ENCODE measurements at places on chromosomes 2 and 18. TPM values are rescaled to one million over a fixed set of nuclear protein-coding genes. Genes with fewer than 3 reads are reported as not detected.

RNF125 gene
- total RNA-seq, result 70.1 TPM

DNA sequence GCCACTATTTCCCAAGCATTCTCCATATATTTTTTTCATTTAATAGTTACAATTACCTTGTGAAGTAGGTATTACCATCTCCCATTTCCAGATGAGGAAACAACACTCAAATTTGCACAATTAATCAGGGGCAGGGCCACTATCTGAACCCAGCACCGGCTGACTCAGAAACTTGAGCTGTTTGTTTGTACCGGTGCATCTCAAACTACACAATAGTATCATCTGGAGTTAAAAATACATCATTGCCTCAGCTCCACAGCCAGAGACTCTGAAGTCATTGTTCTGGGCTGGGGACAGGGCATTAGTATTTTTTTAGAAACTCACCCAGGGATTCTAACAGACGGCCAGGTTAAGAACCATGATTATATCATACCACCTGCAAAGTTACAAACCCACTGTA lies 55.9 kb downstream of the CDCA7 start:
- DNase-seq, result no peak
- no peak overlapping the region for H3K4me3 ChIP-seq
- no peaks in the 10 kb centered on the region for H3K27me3 ChIP-seq
- H3K27ac ChIP-seq, result no peak overlapping the region

LRRC30 gene
- total RNA-seq, result not detected

GRCh38 chr2:228432116-228432515 lies 250.6 kb upstream of the SPHKAP start:
- no peak overlapping the region for H3K27ac ChIP-seq
- H3K4me3 ChIP-seq, result no peak overlapping the region
- H3K4me1 ChIP-seq, result no peaks in the 10 kb centered on the region
- no peak for DNase-seq

DNA sequence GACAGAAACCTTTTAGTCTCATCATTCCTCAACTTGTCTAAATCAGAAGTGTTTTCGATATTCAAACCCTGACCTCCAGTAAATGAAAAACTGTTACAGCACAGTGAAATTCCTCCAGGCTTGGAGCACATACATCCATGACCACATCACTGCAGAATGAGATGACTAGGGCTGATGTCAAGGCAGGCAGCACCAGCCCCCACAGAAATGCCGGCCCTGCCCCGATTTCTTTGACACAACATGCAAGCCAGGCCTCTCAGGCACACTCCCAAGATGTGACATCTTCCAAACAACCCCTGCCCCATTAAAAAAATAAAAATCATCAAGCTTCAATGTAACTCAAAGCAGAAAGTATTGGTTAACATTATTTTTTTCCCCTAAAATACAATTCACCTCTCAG lies 103.3 kb downstream of the CTAGE1 start:
- no peak overlapping the region for H3K4me3 ChIP-seq
- H3K27me3 ChIP-seq, result peaks cover 2% of the 10 kb centered on the region
- no peaks in the 10 kb centered on the region for H3K36me3 ChIP-seq
- no peak overlapping the region for H3K27ac ChIP-seq
- H3K4me1 ChIP-seq, result no peaks in the 10 kb centered on the region
- DNase-seq, result no peak

GRCh38 chr2:19710230-19710629 lies 191.6 kb downstream of the TTC32 start:
- no peaks in the 10 kb centered on the region for H3K4me1 ChIP-seq
- no peak overlapping the region for H3K4me3 ChIP-seq
- H3K36me3 ChIP-seq, result no peaks in the 10 kb centered on the region
- H3K27ac ChIP-seq, result no peak overlapping the region
- no peaks in the 10 kb centered on the region for H3K27me3 ChIP-seq

DNA sequence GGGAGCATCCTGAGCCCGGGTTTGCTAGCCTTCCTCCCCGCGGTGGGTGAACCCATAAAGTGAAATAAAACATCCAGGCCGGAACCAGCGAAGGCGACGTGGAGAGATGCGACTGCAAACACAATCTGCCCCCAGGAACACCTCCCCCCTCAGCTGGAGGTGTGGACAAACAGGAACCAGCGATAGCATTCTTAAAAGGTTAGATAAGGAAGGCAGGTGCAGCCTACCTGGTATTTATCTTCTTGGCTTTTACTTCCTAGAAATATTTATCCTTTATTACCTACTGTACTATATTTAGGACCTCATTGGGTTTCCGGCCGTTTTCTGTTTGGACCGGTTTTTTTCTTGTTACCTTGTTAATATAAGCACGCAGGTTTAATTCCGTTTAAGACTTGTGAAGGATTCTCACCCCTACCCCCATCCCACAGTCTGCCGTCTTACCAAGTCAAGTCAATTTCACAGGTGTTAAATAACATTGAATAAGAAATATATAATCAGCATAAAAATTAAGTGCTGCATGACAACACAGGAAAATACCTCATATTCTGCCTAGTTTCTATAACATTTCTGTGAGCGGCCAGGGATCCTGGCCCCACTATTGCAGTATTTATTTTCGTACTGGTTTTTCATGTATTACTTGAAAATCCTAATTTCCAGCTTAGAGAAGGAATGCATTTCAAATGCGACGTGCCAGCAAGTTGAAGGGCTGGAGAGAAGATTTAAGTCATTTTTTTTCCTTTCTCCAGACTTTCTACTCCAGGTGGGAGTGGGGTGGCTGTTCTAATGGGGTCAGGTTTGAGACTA lies 224.0 kb upstream of the ID2 start:
- no peaks in the 10 kb centered on the region for H3K36me3 ChIP-seq
- no peak for DNase-seq
- peak overlapping the region; percentile 37 for H3K4me3 ChIP-seq

DNA sequence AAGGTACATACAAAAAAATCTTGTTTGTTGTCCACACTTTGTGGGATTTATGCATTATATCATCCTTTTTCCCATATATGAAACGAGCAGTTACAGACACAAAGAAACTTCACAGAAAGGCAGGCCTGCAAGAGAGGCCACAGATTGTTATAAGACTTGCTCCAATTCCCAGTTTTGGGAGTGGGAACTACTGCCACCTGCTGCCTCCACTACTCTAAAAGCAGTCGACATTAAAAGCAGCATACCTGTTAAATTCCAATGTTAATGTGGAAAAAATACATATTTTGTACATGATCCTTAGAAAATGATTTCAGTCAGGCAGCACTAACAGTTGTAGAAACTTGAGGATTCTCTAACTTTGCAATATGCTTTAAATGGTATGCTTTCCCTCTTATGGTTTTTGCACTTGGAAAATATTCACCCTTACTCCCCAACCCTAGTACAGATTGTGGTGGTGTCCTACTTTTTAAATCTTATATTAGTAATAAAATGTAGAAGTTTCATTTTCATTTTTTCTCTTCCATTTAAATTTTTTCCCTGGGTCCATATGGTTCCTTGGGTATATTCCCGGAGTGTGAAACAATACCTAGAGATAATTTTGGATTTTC lies 37.9 kb downstream of the SLC38A11 start:
- DNase-seq, result no peak
- H3K27ac ChIP-seq, result no peak overlapping the region
- H3K27me3 ChIP-seq, result no peaks in the 10 kb centered on the region
- no peak overlapping the region for H3K4me3 ChIP-seq
- H3K36me3 ChIP-seq, result no peaks in the 10 kb centered on the region

ERICH2 gene
- not detected for total RNA-seq

CTIF gene
- total RNA-seq, result 5.4 TPM

HRH4 gene
- total RNA-seq, result 1.4 TPM

TRAPPC12 gene
- total RNA-seq, result 152 TPM

DNA sequence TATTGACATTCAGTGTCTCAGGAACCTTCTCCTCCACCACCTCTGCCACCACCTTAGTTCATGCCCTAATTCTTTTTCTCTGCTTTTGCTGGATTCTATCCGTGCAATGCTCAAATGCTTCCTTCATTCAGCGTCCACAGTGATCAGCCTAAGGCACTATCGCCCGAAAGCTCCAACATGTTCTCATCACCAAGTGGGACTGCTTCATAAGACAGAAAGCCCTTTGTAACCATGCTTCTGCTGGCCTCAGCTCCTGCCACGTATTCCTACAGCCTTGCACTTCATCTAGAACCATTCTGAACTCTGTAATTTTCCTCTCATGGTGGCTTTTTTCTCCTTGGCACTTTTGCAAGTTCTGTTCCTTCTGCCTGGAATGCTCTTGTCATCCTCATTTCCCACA lies 222.9 kb downstream of the HNMT start:
- no peak overlapping the region for H3K27ac ChIP-seq
- DNase-seq, result no peak
- H3K36me3 ChIP-seq, result no peaks in the 10 kb centered on the region

GRCh38 chr2:136766073-136766404 lies 694 bp downstream of the THSD7B start:
- no peaks in the 10 kb centered on the region for H3K4me1 ChIP-seq
- H3K27me3 ChIP-seq, result peaks cover 25% of the 10 kb centered on the region
- no peak for DNase-seq
- no peaks in the 10 kb centered on the region for H3K36me3 ChIP-seq
- no peak overlapping the region for H3K27ac ChIP-seq

DNA sequence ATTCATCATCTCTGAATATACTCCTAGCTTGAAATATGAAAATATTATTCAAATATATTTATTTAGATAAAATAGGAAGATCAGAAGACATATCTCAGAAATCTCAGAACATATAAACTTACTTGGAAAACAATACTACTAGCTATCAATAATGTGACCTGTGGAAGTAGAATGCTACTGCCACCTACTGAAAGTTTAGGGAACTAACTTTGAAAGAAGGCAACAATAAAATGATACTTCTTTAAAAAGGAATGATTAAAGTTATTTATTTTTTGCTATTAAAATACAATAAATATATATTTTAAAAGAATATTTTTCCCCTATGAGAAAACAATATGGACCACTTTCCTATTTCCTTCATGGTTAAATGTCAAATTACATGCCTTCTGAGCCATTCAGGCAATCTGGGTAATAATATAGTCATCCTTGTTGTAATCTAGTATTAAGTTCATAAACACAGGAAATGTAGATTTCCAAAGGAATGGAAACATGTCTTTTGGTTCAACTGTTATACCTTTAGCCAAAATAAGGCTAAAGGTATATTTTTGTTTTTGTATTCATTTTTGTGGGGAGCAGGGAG lies 26.0 kb downstream of the ACADL start:
- H3K4me3 ChIP-seq, result no peak overlapping the region
- no peaks in the 10 kb centered on the region for H3K36me3 ChIP-seq
- DNase-seq, result no peak
- no peak overlapping the region for H3K27ac ChIP-seq
- H3K27me3 ChIP-seq, result peaks cover 3% of the 10 kb centered on the region
- H3K4me1 ChIP-seq, result no peaks in the 10 kb centered on the region

- peaks cover 11% of the 10 kb centered on the region for H3K36me3 ChIP-seq
- no peak overlapping the region for H3K27ac ChIP-seq
- DNase-seq, result no peak
- no peak overlapping the region for H3K4me3 ChIP-seq
- H3K27me3 ChIP-seq, result no peaks in the 10 kb centered on the region
- no peaks in the 10 kb centered on the region for H3K4me1 ChIP-seq
Measured at GRCh38 chr2:43280994-43281393, 54.6 kb upstream of the ZFP36L2 start.

DNA sequence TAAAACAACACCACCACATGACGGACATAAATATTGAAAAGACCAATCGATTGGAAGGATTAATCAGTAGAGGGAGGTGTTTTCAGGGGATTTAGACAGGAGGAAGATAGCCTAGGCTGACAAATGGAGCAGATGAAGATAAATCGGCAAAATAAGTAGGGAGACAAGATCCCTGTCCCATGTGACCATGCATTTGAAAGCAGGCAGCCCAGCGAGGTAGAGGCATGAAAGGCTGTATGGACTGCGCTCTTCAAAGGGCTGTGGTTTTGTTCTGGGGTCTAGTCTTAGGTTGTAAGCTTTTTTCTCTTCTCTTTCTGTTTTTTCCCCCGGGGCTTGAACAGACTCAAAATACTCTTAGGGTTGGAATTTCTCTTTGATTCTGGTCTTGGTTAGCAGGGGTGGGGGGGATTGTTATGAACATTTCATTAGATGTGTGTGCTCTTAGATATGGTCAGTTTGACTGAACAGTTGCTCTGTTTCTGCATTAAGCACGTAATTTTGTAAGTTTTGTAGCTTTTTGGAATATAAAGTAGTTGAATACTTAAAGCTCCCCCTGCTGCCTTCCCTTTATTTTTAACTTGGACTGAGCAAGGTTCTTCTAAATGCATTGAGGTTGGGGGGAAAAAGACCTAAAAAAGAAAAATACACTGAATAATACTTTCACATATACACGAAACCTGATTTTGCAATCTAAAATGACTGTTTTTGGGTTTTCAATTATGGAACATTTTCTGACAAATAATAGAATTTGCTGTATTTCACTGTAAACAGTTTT lies 32.2 kb downstream of the ZNF532 start:
- H3K4me1 ChIP-seq, result peaks cover 5% of the 10 kb centered on the region
- H3K27me3 ChIP-seq, result no peaks in the 10 kb centered on the region
- no peak overlapping the region for H3K4me3 ChIP-seq
- DNase-seq, result no peak
- H3K27ac ChIP-seq, result no peak overlapping the region

SRD5A2 gene
- not detected for total RNA-seq

DNA sequence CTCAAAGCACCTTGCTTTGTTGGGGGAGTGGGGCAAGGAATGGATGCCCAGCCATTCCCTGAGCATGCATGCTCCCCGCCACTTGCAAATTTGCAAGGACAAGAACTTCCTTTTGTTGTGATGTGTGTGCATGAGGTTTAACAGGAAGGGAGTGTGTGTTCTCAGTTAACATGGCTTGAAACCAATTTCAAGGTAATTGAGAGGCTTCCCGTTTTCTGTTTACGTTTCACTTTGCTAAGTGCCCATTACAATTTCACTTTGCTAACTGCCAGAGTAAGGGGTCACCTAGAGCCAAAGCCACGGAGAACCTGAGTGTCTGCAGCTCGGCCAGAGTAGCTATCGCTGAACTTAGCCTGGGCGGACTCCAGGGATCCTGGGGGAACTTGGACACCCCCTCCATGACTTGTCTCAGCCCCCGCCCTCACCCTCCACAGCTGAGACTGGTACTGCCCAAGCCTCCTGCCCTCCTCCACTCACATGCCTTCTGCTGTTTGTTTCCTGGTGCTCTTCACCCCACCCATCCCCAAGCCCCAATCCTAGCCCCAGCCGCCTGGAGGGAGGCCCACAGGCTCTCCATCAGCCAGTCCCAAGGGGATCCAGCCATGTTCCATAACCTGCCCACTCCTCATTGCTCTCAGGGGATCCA lies 53.6 kb upstream of the LAPTM4A start:
- DNase-seq, result no peak
- no peaks in the 10 kb centered on the region for H3K36me3 ChIP-seq
- no peak overlapping the region for H3K27ac ChIP-seq
- no peaks in the 10 kb centered on the region for H3K27me3 ChIP-seq
- H3K4me3 ChIP-seq, result no peak overlapping the region
- H3K4me1 ChIP-seq, result no peaks in the 10 kb centered on the region

- no peak overlapping the region for H3K4me3 ChIP-seq
- H3K27me3 ChIP-seq, result no peaks in the 10 kb centered on the region
- peaks cover 93% of the 10 kb centered on the region for H3K4me1 ChIP-seq
- DNase-seq, result no peak
- peak overlapping the region; percentile 58 for H3K27ac ChIP-seq
Measured at GRCh38 chr2:105764059-105764458, 19.3 kb downstream of the NCK2 start.

GRCh38 chr18:24031916-24032315 lies 17.4 kb downstream of the TTC39C start:
- H3K27me3 ChIP-seq, result no peaks in the 10 kb centered on the region
- no peak overlapping the region for H3K27ac ChIP-seq
- H3K36me3 ChIP-seq, result no peaks in the 10 kb centered on the region
- H3K4me1 ChIP-seq, result peaks cover 48% of the 10 kb centered on the region
- no peak for DNase-seq
- H3K4me3 ChIP-seq, result no peak overlapping the region

GRCh38 chr2:23915327-23915726 lies 11.6 kb downstream of the ATAD2B start:
- H3K4me1 ChIP-seq, result peaks cover 16% of the 10 kb centered on the region
- DNase-seq, result no peak
- H3K4me3 ChIP-seq, result no peak overlapping the region
- no peak overlapping the region for H3K27ac ChIP-seq
- H3K27me3 ChIP-seq, result no peaks in the 10 kb centered on the region
